ENCODE measurements at places on chromosomes 4 and X.

GRCh38 chr4:129379429-129379828, 283.5 kb downstream of the C4orf33 start:
- no peak for DNase-seq

- no peak for DNase-seq
Observed at GRCh38 chrX:78693536-78693935, 34.4 kb upstream of the RTL3 start.

DNA sequence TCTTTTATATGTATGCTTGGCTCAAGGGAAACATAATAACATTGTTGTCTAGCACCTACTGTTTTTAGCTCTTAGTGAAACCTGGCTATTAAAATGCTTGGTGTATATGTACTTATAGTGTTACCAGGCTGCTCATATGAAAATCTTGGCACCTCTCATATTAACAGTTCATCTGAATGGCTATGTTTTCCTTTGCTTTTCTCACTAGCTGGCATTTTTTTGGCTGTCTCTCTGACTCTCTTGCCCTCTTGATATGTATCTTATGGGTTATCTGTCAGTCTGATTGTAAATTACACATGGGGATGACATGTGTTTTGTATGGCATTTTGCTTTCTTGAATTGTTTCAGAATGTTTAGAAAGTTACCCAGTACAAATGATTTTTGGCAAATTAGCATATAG, 158.0 kb downstream of the ARHGAP24 start:
- no peak for DNase-seq

GRCh38 chrX:154382483-154383069, 3.5 kb downstream of the EMD start:
- no peak for DNase-seq

- DNase-seq, result no peak
Observed at GRCh38 chr4:46870411-46870810, 38.6 kb downstream of the COX7B2 start.

DNA sequence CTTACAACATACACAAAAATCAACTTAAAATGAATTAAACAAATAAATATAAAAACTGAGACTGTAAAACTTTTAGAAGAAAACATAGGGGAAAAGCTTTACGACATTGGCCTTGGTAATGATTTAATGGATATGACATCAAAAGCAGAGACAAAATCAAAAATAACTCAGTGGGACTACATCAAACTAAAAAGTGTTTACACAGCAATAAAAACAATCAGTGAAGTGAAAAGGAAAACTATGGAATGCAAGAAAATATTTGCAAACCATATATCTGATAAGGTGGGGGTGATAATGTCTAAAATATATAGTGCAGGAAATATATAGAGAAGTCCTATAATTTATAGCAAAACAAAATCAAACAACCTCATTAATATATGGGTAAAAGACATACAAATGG, 364.4 kb upstream of the INTU start:
- DNase-seq, result no peak

DNA sequence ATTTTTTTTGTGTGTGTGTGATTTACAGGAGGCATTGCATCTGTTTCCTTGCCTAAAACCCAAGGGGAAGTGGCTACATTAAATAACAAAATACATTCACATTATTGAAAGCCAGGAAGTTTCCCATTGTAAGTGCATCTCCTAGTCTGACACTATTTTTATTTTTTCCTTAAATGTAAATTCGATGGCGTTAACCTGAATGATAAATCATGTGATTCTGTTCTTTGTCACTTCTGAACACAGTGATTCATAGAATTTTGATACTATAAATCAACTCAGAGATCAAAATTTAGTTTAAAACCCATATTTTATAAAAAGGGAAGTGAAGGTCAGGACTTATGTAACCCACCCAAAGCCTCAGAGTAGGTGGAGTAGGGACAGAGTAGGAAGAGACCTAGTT, 258.1 kb downstream of the GABRG1 start:
- no peak for DNase-seq

- no peak for DNase-seq
Observed at GRCh38 chrX:74325130-74326059, 21.4 kb downstream of the ZCCHC13 start.

- DNase-seq, result no peak
Observed at GRCh38 chr4:8665406-8666360, 73.1 kb downstream of the CPZ start.

GRCh38 chrX:69618803-69619202, 2.9 kb downstream of the EDA start:
- DNase-seq, result no peak

DNA sequence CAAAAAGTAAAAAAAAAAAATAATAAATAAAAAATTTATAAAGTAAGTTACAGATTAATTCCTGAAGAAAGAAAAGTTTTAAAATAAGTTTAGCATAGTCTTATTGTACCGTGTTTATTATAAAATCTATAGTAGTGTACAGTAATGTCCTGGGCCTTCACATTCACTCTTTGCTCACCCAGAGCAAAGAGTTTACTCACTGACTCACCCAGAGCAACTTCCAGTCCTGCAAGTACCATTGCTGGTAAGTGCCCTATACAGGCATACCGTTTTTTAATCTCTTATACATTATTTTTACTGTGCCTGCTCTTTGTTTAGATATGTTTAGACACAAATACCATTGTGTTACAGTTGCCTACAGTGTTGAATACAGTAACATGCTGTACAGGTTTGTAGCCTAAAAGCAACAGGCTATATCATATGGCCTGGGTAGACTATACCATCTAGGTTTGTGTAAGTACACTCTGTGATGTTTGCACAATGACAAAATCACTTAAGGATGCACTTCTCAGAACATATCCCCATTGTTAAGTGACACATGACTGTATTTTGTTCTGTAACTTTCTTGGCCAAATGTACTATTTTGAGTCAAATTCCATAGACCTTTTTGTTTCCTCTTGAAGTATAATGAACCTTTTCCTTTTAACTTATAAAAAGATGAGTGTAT, 199.0 kb upstream of the NUDT6 start:
- no peak for DNase-seq

- DNase-seq, result no peak
Observed at GRCh38 chrX:7500386-7500785, 342.6 kb upstream of the VCX start.

DNA sequence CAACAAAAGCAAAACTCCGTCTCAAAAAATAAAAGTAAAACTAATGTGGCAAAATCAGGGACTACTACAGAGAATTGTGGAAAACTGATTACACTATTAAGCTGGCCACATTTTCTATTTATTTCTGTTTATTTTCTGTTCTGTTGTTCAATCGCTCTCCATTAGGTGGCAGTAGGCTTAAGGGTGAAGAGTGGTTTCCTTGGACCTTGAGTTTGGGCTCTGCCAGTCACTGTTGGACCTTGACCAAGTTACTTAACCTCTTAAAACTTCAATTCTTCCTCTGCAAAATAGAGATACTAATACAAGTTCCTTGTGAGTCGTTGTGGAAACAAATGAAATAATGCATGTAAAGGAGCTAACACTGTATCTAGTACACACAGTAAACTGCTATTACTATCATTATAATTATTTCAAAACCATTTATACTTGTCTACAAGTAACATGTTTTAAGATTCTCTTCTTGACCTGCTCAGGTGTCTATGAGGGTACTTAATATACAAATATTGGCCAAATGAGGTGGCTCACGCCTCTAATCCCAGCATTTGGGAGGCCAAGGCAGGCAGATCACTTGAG, 15.2 kb downstream of the HSD17B11 start:
- no peak for DNase-seq

GRCh38 chr4:81179326-81179725, 35.7 kb downstream of the PRKG2 start:
- no peak for DNase-seq

DNA sequence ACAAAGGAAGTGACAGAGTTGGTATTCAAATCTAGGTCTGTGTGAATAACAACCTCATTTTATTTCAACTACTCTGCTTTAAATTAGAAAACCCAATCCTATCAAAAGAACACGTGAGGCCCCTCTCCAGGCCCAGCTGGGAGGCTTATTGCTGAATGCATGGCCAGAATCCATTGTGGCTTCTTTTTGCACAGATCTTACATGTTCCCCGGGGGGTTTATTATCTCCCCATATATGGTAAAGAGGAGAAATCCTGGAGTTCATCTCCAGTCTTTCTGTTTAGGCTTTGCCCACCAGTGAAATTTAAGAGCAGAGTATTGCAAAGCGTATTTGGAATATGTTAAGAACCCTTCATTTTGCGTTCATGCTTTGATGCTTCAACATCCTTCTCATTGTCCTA, 655.6 kb downstream of the IL1RAPL1 start:
- no peak for DNase-seq

DNA sequence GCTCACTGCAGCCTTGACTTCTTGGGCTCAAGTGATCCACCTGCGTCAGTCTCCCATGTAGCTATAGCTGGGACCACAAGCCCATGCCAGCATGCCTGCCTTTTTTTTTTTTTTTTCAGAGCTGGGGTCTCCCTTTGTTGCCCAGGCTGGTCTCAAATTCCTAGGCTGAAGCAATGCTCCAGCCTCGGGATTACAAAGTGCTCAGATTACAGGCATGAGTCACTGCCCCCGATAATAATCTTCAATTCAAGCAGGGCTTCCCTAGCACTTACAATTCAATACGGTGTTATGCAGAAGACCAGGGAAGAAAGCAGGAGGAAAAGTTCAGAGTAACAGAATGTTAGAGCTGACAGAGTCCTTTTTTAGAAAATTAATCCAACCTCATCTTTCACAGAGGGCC, 26.1 kb downstream of the OTOP1 start:
- DNase-seq, result no peak

- no peak for DNase-seq
Observed at GRCh38 chr4:23114538-23114937, 421.8 kb downstream of the GBA3 start.

DNA sequence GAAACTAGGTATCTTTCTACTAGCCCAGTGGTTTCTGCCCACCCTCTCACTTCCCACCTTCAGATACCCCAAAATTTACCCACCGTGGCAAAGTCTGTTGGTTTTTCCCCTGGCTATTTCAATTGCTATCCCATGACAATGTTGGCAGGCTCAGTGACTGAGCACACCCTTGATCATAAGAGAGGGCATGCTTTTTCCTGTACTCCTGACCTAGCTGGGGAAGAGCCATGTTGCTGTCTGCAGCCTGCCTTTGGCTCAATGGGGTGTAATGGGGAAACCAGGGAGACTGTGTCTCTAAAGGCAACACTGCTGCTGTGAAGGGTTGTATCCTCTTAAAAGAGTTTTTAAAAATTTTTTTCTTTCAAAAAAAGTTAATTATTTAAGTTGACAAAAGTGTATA, 90.4 kb upstream of the CITED1 start:
- no peak for DNase-seq

- no peak for DNase-seq
Observed at GRCh38 chrX:112832481-112833095, 8.0 kb downstream of the AMOT start.

- no peak for DNase-seq
Observed at GRCh38 chr4:149176039-149176438, 639.6 kb downstream of the IQCM start.

- no peak for DNase-seq
Observed at GRCh38 chr4:121370729-121371325, 10.0 kb downstream of the QRFPR start.

- DNase-seq, result no peak
Observed at GRCh38 chrX:85685843-85686242, 306.4 kb upstream of the POF1B start.

GRCh38 chr4:40285692-40286091, 49.4 kb upstream of the CHRNA9 start:
- no peak for DNase-seq

- no peak for DNase-seq
Observed at GRCh38 chr4:170088716-170089115, 1.0 kb downstream of the AADAT start.
